ENCODE measurements at places on chromosomes 11 and 22.

DNA sequence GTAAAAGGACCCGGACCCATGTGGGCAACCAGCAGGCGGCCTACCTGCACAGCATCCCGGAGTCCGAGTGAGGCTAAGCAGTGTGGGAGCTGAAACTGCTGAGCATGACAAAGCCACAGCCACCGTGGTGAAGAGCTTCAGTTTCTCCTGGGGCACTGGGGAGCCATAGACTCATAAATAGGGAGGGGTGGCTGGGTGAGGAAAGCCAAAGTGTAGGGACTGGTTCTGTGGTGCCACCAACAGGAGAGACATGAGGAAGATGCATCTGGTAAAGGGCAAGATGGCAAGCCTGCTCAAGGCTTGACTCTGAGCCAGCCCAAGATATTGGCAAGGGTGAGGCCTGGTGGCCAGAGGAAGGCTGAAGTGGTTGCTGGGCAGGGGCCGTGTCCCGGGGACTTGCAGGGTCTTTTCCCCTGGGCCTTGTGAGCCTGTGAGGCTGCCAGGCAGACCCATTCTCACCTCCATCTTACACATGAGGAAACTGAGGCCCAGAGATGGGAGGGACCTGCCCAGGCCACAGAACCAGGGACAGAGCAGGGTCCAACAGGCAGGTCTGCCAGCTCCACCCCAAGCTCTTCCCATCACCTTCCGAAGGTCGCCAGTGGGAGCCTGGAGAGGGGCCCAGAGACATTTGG is 30.4 kb downstream of the CYTH4 start:
- no peak for DNase-seq

- DNase-seq = no peak
Measured at GRCh38 chr11:7703740-7704139, 2.5 kb downstream of the OVCH2 start.

DNA sequence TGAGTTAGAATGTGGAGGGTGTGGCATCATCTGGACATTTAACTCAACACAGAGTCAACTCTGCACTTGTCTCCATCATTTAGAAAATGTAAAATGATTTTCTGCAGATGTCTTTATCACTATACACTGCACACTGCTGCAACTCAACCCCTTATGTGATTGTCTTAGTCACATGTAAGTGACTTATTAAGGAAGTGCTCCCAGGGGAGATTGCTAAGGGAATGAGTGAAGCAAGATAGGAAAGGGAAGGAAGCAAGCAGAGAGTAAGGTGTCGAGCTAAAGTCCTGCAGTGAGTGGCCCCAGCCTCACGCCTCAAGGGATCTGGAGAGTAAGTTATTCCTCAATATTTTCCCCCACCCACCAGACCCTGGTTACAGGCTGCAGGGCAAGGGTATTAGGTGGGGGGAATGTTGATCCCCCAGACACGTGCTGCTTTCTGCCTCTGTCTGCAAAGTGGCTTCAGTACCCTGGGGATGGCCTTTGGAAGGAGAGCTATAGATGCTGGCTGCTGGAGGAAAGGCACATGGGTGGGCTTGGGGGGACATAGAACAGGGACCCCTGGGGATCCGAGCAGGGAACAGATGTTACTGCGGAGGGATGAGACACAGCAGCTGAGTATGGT is 7.2 kb upstream of the CBX6 start:
- no peak for DNase-seq

- DNase-seq = no peak
Measured at GRCh38 chr11:21173476-21173875, 504.1 kb downstream of the NELL1 start.

- DNase-seq = no peak
Measured at GRCh38 chr11:116813781-116814471, 9.2 kb downstream of the APOA4 start.

DNA sequence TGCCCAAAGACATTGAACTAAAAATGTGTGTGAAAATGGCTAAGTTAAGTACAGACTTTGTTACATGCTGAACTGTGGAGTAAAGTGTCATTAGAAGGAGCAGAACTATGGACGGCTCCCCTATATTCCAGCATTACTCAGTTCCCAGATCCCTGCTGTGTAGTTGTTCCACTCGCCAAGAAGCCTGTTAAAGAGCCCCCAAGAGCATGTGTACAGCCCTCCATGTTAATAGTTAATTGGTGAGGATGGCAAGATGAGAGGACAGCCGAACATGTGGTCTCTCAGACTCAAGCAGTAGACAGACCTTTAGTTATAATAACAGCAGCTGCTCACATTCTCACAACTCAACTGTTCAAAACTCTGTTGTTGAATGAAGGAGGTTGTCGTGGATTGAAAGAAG is 127.4 kb downstream of the ELP4 start:
- no peak for DNase-seq
